Thoracic aorta (tissue), 2 donors: ENCODE measurements at places on chromosomes 6 and 20. TPM values are rescaled to one million over a fixed set of nuclear protein-coding genes. Genes with fewer than 3 reads are reported as not detected.

GRCh38 chr6:428047-428603, 36.6 kb downstream of the IRF4 start:
- DNase-seq, result no peak

GRCh38 chr6:70371454-70372105, 41.7 kb upstream of the FAM135A start:
- DNase-seq, result no peak

HLA-DRB5 gene
- total RNA-seq, result 3.4 TPM

PCK1 gene
- total RNA-seq, result 0.56 TPM
